DMS79 (cell line): ENCODE measurements at places on chromosomes 5 and 9.

- DNase-seq: no peak
These were observed 1.2 kb upstream of the SLC25A51 start for GRCh38 chr9:37905131-37905505.

DNA sequence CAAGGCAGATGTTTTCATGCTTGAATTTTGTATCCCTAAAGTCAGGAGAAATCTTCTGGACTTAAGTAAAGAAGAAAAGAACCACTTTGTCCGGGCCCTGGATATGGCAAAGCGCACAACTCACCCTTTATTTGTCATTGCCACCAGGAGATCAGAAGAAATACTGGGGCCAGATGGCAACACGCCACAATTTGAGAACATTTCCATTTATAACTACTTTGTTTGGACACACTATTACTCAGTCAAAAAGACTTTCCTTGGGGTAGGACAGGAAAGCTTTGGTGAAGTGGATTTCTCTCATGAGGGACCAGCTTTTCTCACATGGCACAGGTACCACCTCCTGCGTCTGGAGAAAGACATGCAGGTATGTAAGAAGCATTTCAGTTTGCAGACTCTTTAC is 2.3 kb downstream of the TYRP1 start:
- no peak for DNase-seq

DNA sequence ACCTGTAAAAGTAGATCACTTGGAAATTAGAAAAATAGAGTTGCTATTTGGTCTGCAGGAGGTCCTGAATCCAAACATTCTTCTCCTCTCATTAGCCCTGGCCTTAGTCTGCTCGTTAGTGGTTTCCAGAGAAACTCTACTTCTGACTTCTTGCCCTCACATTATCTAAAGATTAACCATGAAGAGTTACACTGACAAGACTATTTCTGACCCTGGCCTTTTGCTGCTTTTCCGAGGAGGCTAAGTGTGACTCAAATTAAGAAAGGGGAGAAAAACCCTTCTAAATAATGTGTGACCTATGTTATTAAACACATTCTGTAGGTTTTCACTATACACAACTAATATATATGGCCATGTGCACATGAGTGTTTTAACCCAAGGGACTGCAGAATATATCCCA is 302.4 kb downstream of the RAB3C start:
- DNase-seq: no peak

- DNase-seq: no peak
These were observed 57.5 kb upstream of the ICE1 start for GRCh38 chr5:5364932-5365331.

DNA sequence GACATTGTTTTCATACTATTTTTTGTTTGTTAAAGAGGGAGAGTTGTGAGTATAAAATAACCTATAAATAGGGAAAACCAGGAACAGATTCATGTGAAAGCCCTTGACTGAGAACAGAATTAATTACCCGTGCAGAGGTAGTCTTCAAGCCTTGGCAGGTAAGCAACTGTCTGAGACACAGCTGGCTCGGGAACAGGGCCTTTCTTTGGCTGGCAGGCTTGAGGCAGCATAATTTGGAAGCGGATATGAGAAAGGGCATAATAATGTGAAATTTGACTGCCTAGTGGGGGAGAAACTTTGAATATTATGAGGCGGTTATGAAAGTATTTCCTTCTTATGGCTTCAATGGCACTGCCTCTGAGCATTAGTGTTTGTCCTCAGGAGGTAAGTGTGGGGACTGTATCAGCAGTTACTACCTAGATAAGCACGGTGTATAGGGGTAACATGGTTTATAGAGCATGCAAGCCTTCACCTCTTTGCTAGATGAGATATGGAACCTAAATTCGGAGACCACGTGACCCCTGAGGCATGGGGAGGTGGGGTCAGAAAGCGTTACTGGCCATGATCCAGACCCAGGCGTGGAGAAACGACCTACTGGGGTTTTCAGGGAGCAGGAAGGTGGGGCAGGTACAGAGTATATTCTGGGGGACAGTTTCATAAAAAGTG is 210.2 kb upstream of the GAS1 start:
- no peak for DNase-seq

GRCh38 chr5:39519566-39520231 is 94.9 kb upstream of the DAB2 start:
- no peak for DNase-seq

GRCh38 chr9:128979111-128979510 is 31.6 kb downstream of the NUP188 start:
- DNase-seq: no peak

- DNase-seq: no peak
These were observed 103.3 kb upstream of the HMHB1 start for GRCh38 chr5:143708672-143709071.

- no peak for DNase-seq
These were observed 7.9 kb upstream of the SYK start for GRCh38 chr9:90793729-90794128.

- no peak for DNase-seq
These were observed 1243.4 kb downstream of the MAT2B start for GRCh38 chr5:164748861-164749260.

GRCh38 chr9:5459289-5459829 is 9.0 kb downstream of the CD274 start:
- no peak for DNase-seq

GRCh38 chr5:134267366-134268018 is 41.6 kb upstream of the PPP2CA start:
- no peak for DNase-seq

DNA sequence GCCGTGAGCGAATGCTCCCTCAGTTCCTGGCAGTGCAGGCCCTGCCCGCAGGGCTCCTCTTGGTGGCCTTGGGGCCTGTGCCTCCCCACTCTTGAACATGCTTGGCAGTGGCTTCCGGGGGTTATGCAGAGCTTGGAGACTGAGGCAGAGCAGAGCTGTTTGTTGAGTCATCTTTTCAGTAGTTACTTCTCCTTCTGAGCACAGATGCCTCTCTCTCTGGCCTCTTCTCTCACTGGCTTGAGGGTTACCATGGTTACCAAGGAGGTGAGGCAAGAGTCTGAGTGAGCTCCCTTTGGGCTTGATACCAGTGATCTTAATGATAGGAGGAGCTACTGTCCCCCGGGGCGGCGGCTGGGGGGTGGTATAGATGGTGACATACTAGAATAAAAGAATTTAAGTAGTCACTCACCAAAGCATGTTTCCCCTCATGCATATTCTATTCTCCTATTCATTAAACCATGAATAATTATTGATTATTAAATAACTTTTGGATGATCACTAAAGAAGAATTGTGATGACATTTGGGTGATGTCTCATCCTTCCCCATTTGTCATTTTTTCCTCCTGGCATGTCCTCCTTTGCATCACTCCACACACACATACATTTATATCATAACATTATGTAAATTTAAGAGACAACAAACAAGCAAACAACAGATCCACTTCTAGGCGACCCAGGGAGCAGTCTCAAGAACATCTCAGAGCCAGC is 111.1 kb downstream of the ARHGAP26 start:
- peak; percentile 17 for DNase-seq

DNA sequence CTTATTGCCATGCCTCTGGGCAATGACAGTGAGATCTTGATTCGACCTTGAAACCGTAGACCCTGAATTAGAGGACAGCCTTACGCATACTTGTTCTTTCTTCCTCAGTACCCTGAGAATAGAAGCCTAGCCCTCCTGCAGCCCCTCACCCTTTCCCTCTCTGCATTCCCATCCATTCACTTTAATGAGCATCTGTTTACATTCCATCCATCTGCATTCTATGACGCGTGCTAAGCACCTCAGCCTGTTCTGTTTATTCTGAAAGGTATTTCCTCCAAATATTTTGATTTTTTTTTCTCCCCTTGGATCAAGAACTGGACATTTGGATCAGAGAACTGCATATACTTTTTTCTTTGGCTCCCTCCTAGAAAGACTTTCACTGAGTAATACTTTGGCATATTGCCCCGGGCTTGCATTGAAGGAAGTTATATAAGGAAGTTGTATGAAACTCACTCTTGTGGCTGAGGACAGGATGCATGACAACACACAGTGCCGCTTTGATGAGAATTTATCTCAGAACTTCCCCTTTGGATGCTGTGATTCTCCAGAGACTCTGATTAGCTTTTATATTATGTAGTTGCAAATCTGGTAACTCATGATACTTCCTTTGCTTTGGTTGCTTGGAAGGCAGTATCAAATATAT is 15.7 kb downstream of the TMEM8B start:
- DNase-seq: no peak

GRCh38 chr9:135703726-135704125 is 1.7 kb downstream of the KCNT1 start:
- DNase-seq: no peak

DNA sequence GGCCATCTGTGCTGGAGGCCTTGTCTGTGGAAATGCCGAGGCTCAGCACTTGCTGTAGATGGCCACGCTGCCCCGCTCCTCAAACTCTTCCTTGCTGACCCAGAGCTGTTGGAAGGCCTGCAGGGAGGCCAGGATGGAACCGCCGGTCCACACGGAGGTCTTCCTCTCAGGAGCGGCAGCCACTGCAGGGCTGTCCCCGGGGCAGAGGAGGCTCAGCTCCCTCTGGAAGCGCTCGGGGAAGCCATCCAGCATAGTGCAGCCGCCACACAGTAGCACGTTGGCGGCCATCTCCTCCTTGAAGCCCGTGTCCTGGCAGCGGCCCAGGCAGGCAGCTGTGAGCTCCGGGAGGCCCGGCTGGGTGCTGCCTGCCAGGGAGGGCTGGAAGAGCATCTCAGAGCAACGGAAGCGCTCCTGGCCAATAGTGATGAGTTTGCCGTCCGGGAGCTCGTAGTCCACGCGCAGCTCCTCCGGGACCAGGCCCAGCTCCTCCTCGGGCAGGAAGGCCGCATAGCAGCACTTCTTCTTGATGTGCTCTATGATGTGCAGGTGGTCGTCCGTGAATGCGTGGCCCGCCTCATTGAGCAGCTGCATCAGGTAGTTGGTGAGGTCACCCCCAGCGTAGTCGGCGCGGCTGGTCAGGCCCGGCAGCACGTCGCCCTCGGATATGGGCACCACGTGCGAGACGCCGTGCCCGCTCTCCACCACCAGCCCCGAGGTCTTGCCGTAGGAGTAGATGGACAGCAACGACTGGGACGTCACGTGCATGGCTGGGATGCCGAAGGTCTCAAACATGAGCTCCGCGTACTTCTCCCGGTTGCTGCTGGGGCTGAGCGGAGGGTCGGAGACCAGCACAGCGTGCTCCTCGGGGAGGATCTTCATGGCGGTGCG is 901 bp downstream of the ACTL7B start:
- DNase-seq: no peak
